GM23248 (cell line): ENCODE measurements at places on chromosomes 3 and 15. TPM values are rescaled to one million over a fixed set of nuclear protein-coding genes. Genes with fewer than 3 reads are reported as not detected.

Gene TMOD2
- total RNA-seq: 5.9 and 7.8 TPM in 2 replicates

- no peak for DNase-seq
Observed at GRCh38 chr3:122295266-122296062, 29.6 kb upstream of the CSTA start.

GRCh38 chr3:75768303-75769017, 16.9 kb downstream of the ZNF717 start:
- DNase-seq: no peak

GRCh38 chr3:48918388-48919214, at the start of gene ARIH2:
ARIH2 (plus strand) TSS chr3:48918842; CDS start chr3:48927559, 8,717 bp downstream.
- DNase-seq: peak; percentile 97

DNA sequence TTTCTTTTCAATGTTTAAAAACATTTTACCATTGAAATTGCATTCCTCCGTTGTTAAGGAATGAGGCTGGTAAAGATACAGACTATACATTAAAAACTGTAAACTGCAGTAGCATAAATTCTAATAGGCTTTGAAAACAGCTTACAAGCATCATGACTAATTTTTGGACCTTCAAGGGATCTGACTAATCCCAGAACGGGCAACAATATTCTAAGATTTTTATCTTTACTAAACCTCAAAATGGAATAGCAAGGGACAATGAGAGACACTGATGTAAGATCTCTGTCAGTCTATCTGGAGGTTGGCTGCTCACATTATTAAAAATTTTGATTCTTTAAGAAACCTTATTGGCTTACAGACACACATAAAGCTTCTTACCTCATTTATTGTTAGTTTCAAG, 74.7 kb downstream of the BTD start:
- peak; percentile 78 for DNase-seq

DNA sequence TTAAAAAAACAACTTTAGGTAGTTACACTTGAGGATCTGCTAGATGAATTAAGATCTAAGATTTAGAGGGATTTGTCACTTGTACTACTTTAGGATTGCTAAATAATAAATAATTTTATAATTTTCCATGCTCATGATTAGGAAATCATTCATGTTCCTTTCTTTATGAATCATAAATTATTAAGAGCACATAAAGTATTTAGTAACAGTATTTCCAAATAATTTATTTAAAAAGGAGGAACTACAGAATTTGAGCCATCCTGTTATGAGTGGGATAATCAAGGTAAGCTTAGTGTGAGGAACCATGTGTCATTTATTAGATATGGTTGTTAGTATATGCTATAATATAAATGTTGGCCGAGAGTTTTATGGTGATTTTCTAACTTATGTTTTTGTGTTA, 37.5 kb upstream of the C3orf38 start:
- DNase-seq: no peak

- no peak for DNase-seq
Observed at GRCh38 chr3:43343185-43343584, 56.8 kb downstream of the SNRK start.

DNA sequence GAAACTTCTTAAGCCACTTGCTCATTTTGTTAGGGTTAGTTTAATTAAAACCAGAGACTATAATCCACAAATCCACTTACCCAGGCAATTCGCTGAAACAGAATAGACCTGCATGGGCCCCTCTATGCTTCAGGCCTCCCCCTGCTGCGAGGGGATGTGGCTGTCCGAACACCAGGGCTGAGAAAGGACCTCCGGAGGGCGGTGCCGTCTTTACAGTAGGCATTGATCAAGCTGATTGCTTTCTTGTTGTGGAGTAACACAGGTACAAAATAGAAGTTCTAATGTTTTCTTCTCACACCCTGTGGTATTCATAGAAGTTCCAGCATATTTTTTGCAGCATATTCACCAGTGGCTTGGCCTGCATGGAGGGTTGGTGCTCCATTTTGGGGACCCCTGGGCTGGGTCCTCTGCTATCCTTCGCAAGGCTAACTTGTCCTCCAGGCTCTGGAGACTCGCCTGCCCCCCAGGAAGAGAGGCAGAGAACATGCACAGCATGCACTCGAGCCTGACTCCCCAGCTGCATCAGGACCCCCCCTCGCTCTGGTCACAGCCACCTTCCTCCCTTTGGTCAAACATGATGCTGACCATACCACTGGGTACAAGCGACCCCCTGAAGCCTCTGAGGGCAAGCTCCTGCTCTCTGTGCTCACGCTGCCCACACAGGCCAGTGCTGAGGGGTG, 55.3 kb downstream of the TPRA1 start:
- no peak for DNase-seq

- no peak for DNase-seq
Observed at GRCh38 chr3:171199473-171199829, 172.9 kb upstream of the SLC2A2 start.

DNA sequence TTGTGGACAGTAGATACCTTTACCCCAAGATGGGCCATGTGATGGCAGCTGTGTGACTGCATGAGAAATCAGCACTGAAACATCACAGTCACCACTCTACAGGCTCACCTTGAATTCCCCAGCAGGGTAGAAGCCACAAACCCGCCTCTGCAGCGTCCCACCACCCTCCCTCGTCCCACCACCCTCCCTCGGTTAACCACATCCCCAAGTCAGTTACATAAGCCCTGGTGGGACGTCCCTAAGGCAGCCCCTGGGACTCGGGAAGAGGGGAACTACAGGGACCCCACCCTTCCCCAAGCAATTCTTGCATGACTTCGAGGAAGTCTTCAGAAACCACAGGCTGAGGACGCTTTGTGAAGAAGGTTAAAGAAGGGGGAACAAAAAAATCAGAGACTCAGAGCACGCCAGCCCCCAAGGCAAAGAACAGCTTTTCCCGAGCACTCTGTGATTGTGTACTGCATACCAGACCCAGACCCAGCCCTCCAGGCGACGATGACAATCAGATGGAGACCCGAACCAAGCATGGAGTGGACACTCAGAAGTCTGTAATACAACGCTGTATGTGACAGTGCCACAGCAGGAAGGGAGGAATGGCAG, 60.5 kb downstream of the SH3BP5 start:
- no peak for DNase-seq

DNA sequence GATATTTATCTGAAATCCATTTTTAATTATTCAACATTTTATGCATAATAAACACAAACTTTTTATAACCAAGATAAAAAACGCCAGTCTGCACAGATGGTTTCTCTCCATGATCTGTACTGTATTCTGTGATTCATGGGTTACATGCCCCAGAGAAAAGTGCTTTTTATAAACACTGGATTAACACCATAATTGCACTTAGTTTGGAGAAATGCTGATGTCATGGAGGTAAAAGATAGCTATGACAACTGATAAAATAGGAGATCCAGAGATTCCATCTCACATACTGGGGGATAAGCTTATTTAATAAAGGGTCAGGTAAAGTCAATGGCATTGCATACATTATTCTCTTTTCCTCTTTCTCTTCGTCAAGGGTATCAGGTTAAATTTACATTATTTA, 1460.4 kb upstream of the ALCAM start:
- DNase-seq: no peak
